Muscle of leg (tissue), 16 donors: ENCODE measurements at places on chromosomes 2 and 18. TPM values are rescaled to one million over a fixed set of nuclear protein-coding genes. Genes with fewer than 3 reads are reported as not detected.
A peak's percentile ranks its signal among the peaks of the same experiment; 100 is the strongest.

DNA sequence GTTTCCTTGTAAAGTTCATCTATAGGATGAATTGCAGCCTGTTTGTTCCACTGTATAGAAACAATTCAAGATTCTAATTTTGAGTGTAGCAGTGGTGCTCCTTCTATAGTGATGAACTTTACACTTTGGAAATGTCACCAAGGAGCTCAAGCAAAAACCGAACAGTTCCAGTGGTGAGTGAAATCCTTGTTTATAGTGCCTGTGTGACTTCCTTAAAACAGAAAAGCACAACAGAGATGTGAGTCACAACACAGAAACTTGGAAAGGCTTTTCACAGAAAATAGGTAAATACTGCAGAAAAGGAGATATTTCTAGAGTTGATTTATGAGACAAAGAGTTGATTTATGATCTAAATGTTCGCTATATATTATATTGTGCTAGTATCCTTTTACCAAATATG, 482.0 kb downstream of the PTPRM start:
- no peak overlapping the region for H3K27ac ChIP-seq
- no peak for DNase-seq
- no peaks in the 10 kb centered on the region for H3K27me3 ChIP-seq
- no peaks in the 10 kb centered on the region for H3K36me3 ChIP-seq
- H3K4me1 ChIP-seq = peaks cover 8% of the 10 kb centered on the region

- H3K4me1 ChIP-seq = no peaks in the 10 kb centered on the region
- H3K27me3 ChIP-seq = no peaks in the 10 kb centered on the region
- no peak overlapping the region for H3K27ac ChIP-seq
- no peaks in the 10 kb centered on the region for H3K36me3 ChIP-seq
Observed at GRCh38 chr2:163775304-163775703, 39.5 kb upstream of the FIGN start.

DNA sequence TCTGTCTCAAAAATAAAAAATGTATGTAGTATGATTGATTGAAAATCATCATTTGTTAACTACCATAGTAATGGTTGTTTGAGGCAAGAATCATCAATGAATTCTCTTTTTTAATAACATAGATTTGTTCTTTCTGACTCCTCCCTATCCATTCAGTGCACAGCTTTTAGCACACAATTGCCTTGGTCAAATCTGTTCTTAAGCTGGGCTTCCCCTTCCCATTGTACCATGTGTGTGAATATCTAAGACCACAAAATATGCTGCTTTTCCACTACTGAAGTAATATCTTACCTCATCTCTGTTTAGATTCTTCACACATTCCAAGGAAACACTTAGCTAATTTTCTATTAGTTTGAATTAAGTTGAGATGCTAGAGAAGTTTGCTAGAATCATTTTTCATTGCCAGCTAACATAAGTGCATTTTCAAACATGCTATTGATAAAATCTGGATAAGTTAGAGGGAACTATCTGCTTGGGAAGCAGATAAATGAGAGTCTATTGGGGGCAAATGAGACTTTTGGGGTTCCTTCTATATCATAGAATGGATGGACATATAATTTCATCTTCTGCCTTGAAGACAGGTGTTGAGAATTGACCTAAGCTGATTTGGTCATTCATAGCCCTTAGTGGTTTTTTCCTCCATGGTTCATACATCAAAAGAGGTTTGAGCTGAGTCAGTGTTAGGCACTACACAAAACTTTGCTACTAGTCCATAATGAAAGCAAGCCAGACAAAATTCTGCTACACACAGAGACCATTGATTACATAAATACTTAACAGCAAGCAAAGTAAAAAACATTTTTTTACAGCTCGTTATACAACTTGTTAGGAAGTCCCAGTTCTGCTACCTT, 231.9 kb downstream of the PLCL1 start:
- no peaks in the 10 kb centered on the region for H3K36me3 ChIP-seq
- no peaks in the 10 kb centered on the region for H3K27me3 ChIP-seq
- no peak overlapping the region for H3K27ac ChIP-seq
- no peaks in the 10 kb centered on the region for H3K4me1 ChIP-seq

GRCh38 chr2:226839951-226840350, 4.1 kb downstream of the RHBDD1 start:
- no peak overlapping the region for H3K27ac ChIP-seq
- peaks cover 12% of the 10 kb centered on the region for H3K4me1 ChIP-seq
- H3K27me3 ChIP-seq = no peaks in the 10 kb centered on the region
- no peaks in the 10 kb centered on the region for H3K36me3 ChIP-seq
- no peak for DNase-seq
- H3K4me3 ChIP-seq = no peak overlapping the region

- no peaks in the 10 kb centered on the region for H3K4me1 ChIP-seq
- no peak for DNase-seq
- no peaks in the 10 kb centered on the region for H3K36me3 ChIP-seq
- H3K27me3 ChIP-seq = no peaks in the 10 kb centered on the region
- no peak overlapping the region for H3K4me3 ChIP-seq
Observed at GRCh38 chr2:66271777-66272176, 163.1 kb upstream of the MEIS1 start.

DNA sequence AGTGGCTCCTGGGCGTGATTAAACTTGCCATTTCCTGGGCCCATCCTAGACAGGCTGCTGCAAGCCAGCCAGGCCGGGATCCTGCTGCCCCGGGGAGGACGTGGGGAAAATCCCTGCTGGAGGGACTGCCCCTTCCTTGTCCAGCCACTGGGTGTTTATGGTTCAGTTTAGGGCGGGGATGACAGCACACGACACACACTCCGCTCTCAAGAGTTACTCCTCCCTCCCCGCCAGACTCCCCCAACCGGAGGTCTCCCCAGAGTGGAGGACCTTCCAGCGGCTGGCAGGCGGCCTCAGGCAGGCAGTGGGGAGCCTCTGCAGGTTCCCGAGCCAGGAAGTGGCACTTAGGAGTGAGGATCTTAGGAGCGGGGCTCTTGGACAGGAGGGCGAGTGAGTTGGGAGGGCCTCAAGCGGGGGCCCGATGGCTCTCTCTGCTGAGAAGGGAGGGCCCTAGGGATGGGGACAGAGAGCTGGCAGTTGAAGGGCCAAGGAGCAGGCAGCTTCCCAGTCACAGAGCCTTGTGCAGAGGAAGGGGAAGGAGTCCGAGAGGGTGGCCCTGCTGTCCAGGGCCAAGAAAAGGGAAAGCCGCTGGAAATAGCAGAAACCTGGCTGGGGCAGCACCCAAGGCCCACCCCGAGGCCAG, 5.7 kb upstream of the GPR35 start:
- DNase-seq = no peak
- H3K36me3 ChIP-seq = no peaks in the 10 kb centered on the region
- H3K27me3 ChIP-seq = no peaks in the 10 kb centered on the region
- no peak overlapping the region for H3K4me3 ChIP-seq
- no peaks in the 10 kb centered on the region for H3K4me1 ChIP-seq
- no peak overlapping the region for H3K27ac ChIP-seq

DNA sequence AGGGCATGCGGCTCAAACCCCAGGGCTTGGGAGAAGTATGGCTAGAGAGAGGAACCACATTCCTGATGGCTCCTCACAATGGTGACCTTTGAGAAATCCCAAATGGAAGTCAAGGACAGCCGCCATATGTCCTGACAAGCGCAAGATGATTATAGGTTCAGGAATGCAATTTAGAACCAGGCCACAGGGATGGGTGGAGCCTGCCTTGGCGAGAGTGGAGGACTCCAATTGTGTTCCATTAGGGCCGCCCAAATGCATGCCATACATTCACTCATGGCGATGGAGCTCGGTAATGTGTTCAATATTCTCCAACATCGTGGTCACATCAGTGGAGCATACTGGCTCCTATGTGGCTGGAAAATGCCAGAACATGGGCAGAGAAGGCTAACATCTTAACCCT, 662.9 kb upstream of the ID2 start:
- no peaks in the 10 kb centered on the region for H3K4me1 ChIP-seq
- DNase-seq = no peak
- H3K27me3 ChIP-seq = no peaks in the 10 kb centered on the region

GRCh38 chr2:17793803-17794354, 22.4 kb upstream of the MSGN1 start:
- no peak for DNase-seq
- H3K27me3 ChIP-seq = no peaks in the 10 kb centered on the region
- peaks cover 52% of the 10 kb centered on the region for H3K4me1 ChIP-seq
- no peaks in the 10 kb centered on the region for H3K36me3 ChIP-seq
- H3K4me3 ChIP-seq = no peak overlapping the region
- H3K27ac ChIP-seq = peak overlapping the region; percentile 74

The ACVR1C gene
- polyA plus RNA-seq = 0.15 TPM
